ENCODE measurements at places on chromosomes 7 and 10. TPM values are rescaled to one million over a fixed set of nuclear protein-coding genes. Genes with fewer than 3 reads are reported as not detected.

DNA sequence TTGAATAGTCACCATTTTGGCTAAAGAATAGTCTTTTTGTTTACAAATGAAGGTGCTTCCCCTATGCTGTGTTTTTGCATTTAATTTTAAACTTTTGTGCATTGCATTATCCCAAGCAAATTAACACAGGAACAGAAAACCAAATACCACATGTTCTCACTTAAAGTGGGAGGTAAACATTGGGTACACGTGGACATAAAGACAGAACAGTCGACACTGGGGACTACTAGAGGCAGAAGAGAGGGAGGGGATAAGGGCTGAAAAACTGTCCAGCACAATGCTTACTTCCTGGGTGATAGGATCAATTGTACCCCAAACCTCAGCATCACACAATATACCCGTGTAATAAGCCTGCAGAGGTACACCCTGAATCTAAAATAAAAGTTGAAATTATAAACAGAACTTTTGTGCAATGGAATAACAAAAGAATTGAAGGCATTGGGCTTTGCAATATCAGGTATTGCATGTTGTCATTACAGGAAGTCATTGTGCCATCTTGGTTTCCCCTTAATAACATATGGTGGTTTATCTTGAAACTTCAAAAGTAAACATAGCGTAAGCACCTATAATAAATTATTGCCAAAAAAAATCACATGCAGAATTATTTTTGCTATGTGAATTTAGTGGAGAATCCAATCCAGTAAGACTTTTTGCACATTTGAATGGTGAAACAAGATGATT lies 16.1 kb downstream of the ADD3 start:
- no peak for DNase-seq
- H3K4me1 ChIP-seq: no peaks in the 10 kb centered on the region
- no peaks in the 10 kb centered on the region for H3K36me3 ChIP-seq
- no peak overlapping the region for H3K27ac ChIP-seq
- H3K27me3 ChIP-seq: no peaks in the 10 kb centered on the region

- no peaks in the 10 kb centered on the region for H3K4me1 ChIP-seq
- H3K27me3 ChIP-seq: no peaks in the 10 kb centered on the region
- H3K4me3 ChIP-seq: no peak overlapping the region
- DNase-seq: no peak
These were observed 92.8 kb upstream of the LANCL2 start for GRCh38 chr7:55272328-55272727.

DNA sequence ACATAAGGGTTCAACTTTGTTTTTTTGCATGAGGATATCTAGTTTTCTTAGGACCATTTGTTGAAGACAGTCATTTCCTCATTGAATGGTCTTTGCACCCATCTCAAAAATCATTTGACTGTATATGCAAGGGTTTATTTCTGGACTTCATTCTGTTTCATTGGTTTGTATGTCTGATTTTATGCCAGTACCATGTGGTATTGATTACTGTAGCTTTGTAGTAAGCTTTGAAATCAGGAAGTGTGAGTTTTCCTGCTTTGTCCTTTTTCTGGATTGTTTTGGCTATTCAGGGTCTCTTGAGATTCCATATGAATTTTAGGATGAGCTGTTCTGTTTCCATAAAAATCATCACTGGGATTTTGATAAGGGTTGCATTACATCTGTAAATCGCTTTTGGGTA lies 63.9 kb downstream of the SND1 start:
- H3K36me3 ChIP-seq: no peaks in the 10 kb centered on the region
- H3K4me3 ChIP-seq: no peak overlapping the region
- no peak overlapping the region for H3K27ac ChIP-seq
- H3K27me3 ChIP-seq: no peaks in the 10 kb centered on the region

DNA sequence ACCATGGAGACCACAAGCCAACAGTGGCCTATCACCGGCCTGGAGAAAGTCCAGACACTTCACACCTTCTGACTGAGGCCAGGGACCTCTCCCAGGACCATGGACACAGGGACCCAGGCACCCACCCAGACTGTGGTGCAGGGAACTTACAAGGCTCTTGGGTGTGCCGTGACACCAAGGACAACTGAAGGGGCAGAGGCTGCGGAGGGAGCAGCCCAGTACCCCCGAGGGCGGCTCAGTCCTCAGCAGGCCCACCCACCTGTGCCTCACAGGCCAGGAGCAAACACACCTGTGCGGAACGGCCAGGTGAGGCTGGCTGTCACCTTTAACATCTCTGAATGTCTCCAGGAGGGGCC lies 182.3 kb downstream of the MAD1L1 start:
- H3K36me3 ChIP-seq: no peaks in the 10 kb centered on the region
- H3K4me1 ChIP-seq: no peaks in the 10 kb centered on the region
- no peak overlapping the region for H3K4me3 ChIP-seq
- no peak overlapping the region for H3K27ac ChIP-seq

GRCh38 chr7:425794-426188 lies 93.9 kb downstream of the PDGFA start:
- no peak for DNase-seq
- no peak overlapping the region for H3K4me3 ChIP-seq
- H3K27ac ChIP-seq: no peak overlapping the region
- H3K36me3 ChIP-seq: no peaks in the 10 kb centered on the region
- no peaks in the 10 kb centered on the region for H3K4me1 ChIP-seq

DNA sequence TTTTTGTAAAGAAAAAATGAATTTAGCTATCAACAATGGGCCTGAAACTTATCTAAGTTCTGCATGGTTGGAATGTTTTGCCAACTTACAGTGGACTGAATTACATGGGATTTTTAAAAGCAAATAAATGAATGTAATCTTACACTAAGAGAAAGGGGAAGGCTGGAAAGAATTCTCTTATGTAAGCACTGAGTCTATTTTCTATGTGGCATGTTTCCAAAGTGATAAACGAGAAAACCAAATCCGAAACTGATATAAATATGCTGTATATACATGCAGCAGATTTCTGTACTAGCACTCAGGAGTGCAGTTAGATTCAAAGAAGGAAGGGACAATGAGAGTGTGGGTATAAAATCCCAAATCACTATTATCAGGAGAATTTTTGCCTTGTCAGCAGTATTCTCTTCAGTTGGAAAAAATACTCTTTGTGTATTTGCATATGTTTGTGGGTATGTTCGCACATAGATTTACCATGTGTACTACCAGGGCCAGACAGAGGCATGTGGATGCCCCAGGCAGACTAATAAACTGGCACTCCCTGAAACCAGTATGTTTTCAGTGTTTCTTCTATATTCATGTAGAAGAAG lies 334.3 kb upstream of the SEMA3D start:
- H3K4me3 ChIP-seq: no peak overlapping the region
- no peaks in the 10 kb centered on the region for H3K27me3 ChIP-seq
- no peaks in the 10 kb centered on the region for H3K36me3 ChIP-seq
- H3K4me1 ChIP-seq: no peaks in the 10 kb centered on the region

GRCh38 chr10:72245949-72246525 lies 27.7 kb upstream of the DDIT4 start:
- no peaks in the 10 kb centered on the region for H3K27me3 ChIP-seq
- no peak overlapping the region for H3K4me3 ChIP-seq
- DNase-seq: no peak
- no peaks in the 10 kb centered on the region for H3K36me3 ChIP-seq

DNA sequence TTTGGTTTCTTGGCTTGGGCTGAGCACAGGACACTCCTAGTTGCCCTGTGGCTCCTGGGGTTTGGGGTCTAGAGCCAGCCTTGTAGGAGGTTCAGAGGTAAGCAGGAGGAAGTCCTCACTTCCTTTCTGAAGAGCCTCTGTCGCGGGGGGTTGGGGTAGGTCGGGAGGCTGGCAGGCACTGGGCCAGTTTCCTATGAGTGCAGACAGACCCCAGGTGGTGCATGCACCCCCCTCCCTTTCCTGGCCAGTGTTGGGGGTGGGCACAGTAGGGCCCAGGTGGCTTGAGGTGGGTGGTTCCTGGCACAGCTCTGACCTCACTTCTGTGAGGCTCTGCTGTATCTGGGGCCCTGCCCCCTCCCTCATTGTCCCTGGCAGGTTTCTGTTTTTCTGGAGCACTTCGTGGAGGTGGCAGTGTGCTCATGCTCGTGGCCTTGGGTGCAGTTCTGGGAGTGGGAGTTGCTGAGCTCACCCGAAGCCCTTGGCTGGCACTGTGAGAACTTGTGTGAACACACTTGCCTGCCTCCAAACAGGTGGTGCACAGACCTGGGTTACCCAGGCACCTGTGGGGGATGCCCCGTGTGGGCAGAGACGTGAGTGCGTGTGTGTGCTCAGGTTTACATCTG lies 1.8 kb downstream of the PALD1 start:
- H3K27ac ChIP-seq: peak overlapping the region; percentile 85
- H3K4me3 ChIP-seq: no peak overlapping the region
- no peaks in the 10 kb centered on the region for H3K36me3 ChIP-seq
- no peaks in the 10 kb centered on the region for H3K27me3 ChIP-seq

GRCh38 chr7:69763513-69763912 lies 165.2 kb downstream of the AUTS2 start:
- no peaks in the 10 kb centered on the region for H3K27me3 ChIP-seq
- no peak overlapping the region for H3K27ac ChIP-seq
- H3K4me1 ChIP-seq: no peaks in the 10 kb centered on the region
- H3K36me3 ChIP-seq: no peaks in the 10 kb centered on the region

DNA sequence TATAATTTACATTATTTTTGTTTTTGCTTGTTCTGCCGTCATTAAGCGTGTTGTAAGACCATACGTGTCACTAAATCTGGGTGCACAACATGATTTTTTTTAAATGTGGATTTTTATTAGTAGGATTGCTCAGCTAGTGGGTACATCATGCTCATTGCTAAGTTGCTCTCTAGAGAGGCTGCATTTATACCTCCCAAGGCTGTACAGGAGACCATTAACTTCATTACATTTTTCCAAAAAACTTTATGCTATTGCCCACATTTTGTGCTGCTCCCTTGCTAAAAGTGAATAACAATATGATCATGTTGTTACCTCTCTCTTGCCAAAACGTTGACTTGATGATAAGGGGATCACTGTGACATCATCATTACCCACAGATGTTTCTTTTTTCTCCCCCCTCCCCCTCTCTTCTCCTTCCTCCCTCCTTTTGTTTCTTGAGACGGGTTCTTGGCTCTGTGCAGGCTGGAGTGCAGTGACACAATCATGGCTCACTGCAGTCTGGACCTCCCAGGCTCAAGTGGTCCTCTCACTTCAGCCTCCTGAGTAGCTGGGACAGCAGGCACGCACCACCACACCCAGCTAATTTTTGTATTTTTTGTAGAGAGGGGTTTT lies 65.1 kb downstream of the BMPR1A start:
- H3K27ac ChIP-seq: no peak overlapping the region
- no peak overlapping the region for H3K4me3 ChIP-seq
- H3K36me3 ChIP-seq: no peaks in the 10 kb centered on the region

Gene CLDN3
- total RNA-seq: not detected

Gene ADRB1
- not detected for total RNA-seq

Gene C10orf143
- total RNA-seq: 3.1 TPM

Gene IFIT2
- 14.1 TPM for total RNA-seq

Gene OR13A1
- not detected for total RNA-seq

Gene CALCR
- 0.23 TPM for total RNA-seq

Data from adrenal gland (tissue), 19 donors.